ENCODE measurements at places on chromosomes 2 and 18.

DNA sequence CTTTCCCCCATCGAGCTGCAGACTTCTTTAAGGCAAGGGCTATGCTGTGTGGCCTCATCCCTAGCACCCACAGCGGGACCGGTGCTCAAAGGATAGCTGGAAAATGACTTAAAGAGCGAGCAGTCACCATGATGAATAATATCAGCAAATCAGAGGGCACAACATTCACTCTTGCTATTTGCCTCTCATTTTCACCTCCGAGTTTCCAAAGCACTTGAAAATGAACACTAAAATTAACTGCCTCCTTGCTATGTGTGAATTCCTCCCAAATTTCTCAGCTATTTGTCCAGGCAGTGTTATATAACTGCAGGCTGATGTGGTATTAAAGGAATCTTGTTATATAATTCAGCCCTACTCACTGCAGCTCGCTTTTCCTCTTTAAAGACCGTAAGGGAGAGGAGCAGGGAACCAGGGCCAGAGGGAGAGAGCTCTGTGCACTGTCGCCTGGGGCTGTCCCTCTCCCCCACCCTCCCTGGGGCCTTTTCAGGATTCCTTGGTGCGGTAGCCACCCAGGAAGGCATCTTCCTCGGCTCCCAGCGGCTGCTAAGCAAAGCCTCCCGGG is 1.4 kb downstream of the CYS1 start:
- DNase-seq = no peak

DNA sequence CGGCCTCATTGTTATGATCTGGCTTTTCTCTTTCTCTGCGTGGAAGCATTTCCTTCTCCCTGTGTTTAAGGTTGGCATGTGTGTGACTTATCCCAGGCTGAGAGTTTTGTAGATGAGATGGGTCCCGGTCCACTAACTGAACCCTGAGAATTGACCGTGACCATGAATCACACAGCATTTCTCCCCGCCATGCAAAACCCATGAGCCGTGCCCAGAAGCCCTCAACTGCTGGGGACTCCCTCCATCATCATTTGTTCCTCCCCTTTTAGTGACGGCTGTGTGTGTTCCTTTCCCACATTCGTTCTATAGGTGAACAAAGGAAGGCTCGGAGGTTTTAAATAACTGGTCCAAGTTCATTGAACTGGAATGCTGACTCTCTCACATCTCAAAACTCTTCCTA is 30.1 kb upstream of the TXNDC2 start:
- no peak for DNase-seq

DNA sequence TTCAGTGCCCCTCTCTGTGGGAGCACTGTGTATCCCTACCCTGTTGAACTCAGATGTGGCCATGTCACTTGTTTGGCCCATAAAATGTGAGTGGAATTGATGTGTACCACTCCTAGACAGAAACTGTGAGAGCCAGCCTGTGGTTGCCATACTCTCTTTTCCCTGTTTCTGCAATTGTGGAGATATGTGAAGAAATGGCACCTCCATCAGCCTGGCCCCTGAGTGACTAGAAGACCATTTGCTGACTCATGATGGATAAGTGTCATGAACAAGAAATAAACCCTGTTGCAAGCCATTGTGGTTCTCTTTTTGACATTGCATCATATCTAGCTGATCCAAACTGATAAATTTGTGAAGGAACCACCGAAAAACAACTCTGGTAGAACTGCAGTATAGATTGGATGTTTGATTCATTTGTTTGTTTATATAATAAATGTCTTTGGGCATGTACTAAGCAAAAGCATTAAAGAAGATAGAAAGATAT is 214.5 kb upstream of the FBXO11 start:
- DNase-seq = no peak

DNA sequence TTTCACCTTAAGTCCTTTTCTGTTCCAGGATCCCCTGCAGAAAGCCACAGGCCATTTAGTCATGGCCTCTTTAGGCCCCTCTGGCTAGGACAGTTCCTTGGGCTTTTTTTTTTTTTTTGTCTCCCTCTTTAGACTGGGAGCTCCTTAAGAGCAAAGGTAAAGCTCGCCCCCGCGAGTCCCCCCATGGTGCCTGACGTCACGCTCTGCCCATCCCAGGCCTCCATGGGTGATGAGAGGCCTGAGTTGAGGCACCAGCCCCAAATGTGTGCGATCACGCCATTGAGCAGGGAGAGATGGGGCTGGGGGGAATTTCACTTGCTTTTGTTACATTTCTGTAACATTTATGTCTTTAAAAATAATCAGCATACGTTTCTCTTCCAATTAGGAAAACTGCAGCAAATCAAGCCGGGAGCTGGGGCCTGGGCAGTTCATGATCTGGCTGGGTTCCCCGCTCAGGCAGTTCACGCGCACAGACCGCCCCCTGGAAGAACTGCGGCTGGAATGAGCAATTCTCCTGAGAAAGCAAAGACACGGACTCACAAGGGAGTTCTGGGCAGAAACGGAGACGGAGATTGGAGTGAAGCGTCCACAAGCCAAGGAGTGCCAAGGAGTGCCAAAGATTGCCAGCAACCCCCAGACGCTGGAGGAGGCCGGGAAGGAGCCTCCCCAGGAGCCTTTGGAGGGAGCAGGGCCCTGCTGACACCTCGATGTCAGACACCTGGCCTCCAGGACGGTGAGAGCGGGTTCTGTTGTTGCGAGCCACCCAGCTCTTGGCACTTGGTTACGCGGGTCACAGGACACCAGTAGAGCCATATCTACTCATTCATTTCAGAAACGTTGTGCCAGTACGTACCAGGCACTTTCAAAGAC is 108.4 kb upstream of the ODC1 start:
- no peak for DNase-seq

- no peak for DNase-seq
Observed at GRCh38 chr18:34283506-34283905, 58.8 kb upstream of the NOL4 start.

All from NCI-H187 treated with DMSO at 0.1 percent for 48 hours (cell line).